Activated CD8-positive, alpha-beta memory T cell treated with anti-CD3 and anti-CD28 coated beads, Interleukin-2, amount 50 U/mL, for 48 hours (primary cell): ENCODE measurements at places on chromosomes 13 and 19.

- DNase-seq, result no peak
Measured at GRCh38 chr13:27276188-27276587, 5.6 kb downstream of the RASL11A start.

- DNase-seq, result no peak
Measured at GRCh38 chr13:46401432-46401831, 14.4 kb upstream of the RUBCNL start.

GRCh38 chr19:45768655-45768983, 433 bp downstream of the SIX5 start:
- no peak for DNase-seq

DNA sequence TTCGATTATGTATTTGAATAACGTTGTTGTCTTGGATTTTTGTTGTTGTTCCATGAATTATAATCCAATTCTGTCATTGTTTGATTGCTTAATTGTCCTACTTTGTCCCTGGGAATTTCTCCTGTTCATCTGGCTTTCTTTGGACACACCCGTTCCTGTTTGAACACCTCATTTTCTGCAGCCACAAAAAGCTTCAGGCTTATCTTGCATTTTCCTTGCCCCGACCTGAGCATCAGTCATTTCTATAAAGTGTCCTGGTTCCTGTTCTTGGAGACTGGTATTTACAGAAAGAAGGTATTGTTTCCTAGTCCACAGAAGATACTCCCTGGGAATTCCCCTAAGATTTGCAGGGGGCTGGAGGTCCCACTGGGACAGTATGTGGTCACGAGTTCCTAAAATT, 731.8 kb upstream of the ARGLU1 start:
- DNase-seq, result no peak

DNA sequence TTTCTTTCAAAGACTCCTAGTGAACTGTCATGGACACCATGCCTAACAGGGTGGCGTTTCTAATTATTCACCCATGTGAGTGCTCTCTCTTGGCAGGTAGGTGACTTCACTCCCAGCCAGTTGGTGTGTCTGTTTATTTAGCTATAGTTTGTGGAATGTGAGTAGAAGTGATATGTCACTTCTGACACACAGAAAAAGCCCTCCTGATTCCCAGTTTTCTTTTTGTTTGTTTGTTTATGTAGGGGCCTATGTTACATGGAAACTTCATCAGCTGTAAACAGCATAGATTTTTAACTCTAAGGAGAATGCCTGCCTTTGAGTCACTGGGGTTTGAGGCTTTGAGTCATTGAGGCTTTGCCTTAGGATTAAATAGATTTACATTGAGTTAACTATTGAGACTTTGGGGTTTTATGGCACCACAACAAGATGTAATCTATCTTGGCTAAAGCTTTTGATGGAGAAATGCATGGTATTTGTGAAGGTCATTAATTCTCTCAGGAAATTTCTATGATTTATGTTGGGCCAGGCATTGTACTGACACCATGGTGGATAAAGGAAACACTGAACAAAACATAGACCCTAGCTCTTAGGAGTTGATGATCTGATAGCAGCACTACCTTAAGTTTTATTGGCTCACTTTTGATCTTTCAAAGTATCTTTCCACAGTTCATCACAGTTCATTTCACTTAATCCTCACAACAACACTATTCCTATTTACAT, 45.3 kb downstream of the UFM1 start:
- no peak for DNase-seq

DNA sequence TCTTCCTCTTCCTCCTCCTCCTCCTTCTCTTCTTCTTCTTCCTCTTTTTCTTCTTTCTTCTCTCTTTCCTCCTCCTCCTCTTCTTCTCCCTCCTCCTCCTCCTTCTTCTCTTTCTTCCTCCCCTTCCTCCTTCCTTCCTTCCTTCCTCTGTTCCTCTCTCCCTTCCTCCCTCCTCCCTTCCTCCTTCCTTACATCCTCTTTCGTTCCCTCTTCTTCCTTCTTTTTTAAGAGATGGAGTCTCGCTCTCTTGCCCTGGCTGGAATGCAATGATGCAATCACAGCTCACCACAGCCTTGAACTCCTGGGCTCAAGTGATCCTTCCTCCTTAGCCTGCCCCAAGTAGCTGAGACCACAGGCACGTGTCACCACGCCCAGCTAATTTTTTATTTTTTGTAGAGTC, 13.2 kb downstream of the EHD2 start:
- no peak for DNase-seq

DNA sequence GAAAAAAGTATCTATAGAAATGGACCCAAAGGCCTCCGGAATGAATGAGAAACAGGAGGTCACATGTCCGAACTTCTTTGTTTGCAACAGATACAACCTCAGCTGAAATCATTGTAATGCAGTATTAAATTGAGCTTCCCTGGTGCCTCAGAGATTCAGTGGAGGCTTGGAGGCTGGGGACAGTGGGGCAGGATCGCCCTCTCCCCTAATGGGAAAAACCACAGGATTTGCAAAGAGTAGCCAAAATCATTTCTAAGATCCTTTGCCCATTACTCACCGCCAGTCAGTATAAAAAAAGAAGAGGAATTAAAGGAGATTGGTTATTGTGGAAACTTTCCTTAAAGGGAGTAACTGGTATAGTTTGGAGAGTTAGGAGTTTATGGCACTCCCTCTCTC, 30.4 kb upstream of the IRS2 start:
- no peak for DNase-seq

GRCh38 chr13:104592545-104593250, 1526.5 kb upstream of the SLC10A2 start:
- no peak for DNase-seq
